ENCODE measurements at places on chromosomes 6 and 20. TPM values are rescaled to one million over a fixed set of nuclear protein-coding genes. Genes with fewer than 3 reads are reported as not detected.

ENPP1 gene
- 8.3 TPM for total RNA-seq

LAMA5 gene
- 90.5 TPM for total RNA-seq

MLN gene
- not detected for total RNA-seq

MUC22 gene
- total RNA-seq = not detected

KCNG1 gene
- 0.48 TPM for total RNA-seq

SLC22A1 gene
- total RNA-seq = 0.31 TPM

ME1 gene
- total RNA-seq = 31.3 TPM

HDAC2 gene
- 67.4 TPM for total RNA-seq

FAM50B gene
- 6.8 TPM for total RNA-seq

TNFRSF21 gene
- 30.3 TPM for total RNA-seq

KHDRBS2 gene
- total RNA-seq = not detected
